ENCODE measurements at places on chromosomes 13 and 19. TPM values are rescaled to one million over a fixed set of nuclear protein-coding genes. Genes with fewer than 3 reads are reported as not detected.

PSG7 gene
- 0.10 TPM for polyA plus RNA-seq

DNA sequence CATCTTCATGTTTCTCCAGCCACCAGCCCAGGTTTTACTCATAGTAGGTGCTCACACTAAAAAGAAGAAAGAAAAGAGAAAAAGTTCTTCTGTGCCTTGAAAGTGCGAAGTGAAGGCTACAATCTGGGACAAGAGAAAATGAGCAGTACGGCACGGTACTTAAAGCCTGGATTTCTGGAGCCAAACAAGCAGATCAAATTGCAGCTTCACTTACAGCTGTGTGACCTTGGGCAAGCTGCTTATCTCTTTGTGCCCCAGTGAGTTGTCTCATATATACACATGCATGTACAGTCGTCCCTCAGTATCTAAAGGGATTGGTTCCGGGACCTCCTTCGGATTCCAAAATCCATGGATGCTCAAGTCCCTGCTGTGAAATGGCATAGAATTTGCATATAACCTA lies 41.8 kb downstream of the GSX1 start:
- DNase-seq, result no peak

DNA sequence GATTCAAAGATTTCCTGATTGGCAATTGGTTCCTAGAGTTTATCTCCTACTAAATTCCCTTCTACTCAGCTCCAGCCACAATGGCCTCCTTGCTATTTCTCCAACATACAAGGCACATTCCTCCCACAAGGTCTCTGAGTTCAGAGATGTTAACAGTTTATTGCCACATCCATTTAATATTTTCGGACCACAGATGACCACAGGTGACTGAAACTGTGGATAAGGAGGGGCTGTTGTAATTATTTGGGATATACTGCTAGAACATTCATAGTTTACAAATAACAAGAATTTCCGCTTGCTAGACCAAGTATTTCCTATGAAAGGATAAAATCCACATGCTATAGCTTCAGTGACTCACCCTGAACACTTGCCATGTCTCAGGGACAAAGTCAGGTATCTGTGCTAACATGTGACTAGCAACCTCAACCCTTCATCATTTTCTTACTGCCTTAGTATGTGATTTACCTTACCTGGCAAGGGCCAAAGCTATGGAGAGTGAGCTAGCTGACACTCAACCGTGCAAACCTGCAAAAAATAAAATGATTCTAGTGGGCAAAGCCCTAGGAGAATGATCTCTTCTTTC lies 117.7 kb downstream of the TBC1D4 start:
- DNase-seq, result no peak

C19orf73 gene
- polyA plus RNA-seq, result 0.36 TPM

- DNase-seq, result peak; percentile 69
Observed at GRCh38 chr19:7415163-7415856, 66.6 kb downstream of the ARHGEF18 start.

DNA sequence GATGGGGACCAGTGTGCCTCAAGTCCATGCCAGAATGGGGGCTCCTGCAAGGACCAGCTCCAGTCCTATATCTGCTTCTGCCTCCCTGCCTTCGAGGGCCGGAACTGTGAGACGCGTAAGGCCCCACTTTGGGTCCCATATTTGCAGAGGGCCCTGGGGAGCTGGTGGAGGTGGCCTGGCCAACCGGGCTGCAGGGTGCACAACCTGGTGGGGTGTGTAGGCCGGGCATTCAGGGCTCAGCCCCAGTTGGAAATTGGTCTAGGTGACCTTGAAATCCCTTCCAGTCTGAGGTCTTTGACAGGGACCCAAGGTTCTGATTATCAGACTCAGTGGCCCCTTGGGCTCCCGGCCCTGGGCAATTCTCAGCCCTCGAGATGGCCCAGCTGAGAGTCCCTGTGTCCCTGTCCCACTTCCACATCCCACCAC lies 8.3 kb downstream of the F7 start:
- DNase-seq, result no peak

DNA sequence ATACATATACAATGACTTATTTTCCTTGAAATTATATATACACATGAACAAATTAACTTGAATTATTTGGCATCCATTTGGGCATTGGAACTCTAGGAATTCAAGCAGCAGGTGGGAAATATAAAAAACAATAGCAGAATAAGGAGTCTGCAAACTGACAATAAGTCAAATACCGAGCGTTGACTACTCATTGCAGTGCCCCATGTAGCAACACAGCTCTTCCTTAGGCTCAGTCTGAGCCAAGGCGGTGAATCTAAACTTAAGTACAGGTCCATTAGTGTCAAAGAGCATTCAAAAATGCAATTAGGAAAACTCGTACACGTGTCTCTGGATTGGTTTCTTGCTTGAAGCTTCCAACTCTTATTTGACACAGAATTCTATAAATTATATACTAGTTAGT lies 462.5 kb upstream of the KLF12 start:
- no peak for DNase-seq

GJB6 gene
- not detected for polyA plus RNA-seq

DNA sequence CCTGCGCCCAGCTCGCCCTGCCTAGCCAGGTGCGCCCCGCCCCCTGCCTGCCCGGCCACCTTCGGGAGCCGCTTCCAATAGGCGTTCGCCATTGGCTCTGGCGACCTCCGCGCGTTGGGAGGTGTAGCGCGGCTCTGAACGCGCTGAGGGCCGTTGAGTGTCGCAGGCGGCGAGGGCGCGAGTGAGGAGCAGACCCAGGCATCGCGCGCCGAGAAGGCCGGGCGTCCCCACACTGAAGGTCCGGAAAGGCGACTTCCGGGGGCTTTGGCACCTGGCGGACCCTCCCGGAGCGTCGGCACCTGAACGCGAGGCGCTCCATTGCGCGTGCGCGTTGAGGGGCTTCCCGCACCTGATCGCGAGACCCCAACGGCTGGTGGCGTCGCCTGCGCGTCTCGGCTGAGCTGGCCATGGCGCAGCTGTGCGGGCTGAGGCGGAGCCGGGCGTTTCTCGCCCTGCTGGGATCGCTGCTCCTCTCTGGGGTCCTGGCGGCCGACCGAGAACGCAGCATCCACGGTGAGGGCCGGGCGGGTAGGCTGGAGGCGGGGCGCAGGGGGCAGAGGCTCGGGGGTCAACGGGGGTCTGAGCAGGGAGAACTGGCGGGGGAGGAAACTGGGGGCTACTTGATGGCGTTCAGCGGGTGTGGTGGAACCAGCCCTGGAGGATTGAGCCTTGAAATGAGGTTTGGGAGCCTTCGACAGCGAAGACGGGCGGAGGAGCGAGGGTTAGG lies at the start of gene SPINT2:
Gene SPINT2, plus strand, starts transcription at position 88 of the 727 bp plus-strand sequence. Its CDS starts 320 bp downstream, at position 408.
- DNase-seq, result no peak

CBARP gene
- 1.1 TPM for polyA plus RNA-seq

- DNase-seq, result no peak
Observed at GRCh38 chr19:15422296-15423075, 3.7 kb upstream of the AKAP8L start.

SMIM7 gene
- polyA plus RNA-seq, result 84.8 TPM

- no peak for DNase-seq
Observed at GRCh38 chr13:40477623-40478608, 188.5 kb downstream of the FOXO1 start.

DNA sequence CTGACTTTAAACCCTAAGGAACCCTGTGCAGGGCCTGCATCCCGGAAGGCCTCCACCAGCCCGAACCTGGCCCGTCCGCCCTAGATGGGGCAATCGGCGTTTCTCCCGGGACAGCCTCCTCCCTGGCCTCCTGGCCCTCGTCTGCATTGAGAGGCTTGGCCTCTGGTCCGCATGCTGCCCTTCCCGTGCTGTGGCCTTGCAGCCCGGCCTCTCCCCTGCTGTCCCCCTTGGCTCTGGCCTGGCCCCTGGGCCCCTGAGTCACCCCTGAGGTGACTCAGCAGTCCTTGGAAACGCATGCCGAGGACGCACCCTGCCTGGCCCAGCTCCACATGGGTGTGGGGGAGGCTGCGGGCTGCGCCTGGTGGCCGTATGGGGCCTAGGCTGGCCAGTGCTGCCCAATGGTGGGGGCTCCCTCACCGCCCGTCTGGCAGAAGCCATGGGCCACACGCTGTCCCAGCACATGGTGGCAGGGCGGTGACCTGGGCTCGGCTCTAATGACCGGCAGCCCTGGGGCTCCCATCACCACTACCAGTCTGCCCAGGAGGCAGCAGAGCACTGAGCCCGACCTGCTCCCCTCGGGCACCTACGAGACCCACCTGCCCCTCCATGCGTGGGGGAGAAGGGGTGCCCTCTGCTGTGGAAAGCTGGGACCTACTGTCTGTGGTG lies 25.7 kb downstream of the SH3GL1 start:
- DNase-seq, result no peak

BRME1 gene
- polyA plus RNA-seq, result 0.12 TPM

DNA sequence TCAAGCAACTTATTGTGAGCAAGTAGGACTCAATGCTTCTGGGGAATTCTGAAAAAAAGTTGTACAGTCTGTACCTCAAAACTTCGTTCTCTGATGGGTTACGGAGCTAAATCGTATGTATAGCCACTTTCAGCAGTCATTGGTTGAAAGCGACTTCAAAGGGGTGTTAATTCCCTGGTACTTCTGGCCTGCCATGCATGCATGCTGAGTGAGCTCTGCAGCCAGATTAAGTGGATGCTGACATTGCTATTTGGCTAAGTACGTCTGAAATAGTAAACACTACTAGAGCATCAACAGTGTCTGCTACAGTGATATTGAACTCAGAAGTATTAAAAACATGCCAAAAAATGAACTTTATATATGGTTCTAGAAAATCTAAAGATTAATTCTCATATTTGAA lies 1183.1 kb upstream of the PCDH20 start:
- no peak for DNase-seq

- no peak for DNase-seq
Observed at GRCh38 chr13:37383856-37384370, 214.7 kb downstream of the POSTN start.

CEACAM7 gene
- polyA plus RNA-seq, result not detected

- no peak for DNase-seq
Observed at GRCh38 chr19:46131485-46132143, 7.1 kb upstream of the IGFL3 start.

DNA sequence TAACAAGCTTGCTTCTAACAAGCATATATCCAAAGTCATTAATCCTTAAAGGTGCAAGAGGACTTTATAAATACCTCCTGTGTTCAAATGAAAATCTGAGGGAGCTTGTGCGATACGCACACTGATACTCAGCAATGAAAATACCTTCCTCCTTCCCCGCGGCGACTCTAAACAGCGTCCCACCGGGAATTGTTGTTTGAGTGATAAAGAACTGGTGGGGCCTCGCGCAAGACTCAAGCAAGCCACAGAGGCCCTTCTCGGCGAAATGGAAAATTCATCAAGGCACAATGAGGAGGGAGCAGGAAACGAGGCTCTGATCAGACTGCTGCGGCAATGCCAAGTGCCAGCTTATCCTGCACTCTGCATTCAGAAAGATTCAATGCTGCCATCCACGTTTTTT lies 126.7 kb downstream of the ABCC4 start:
- no peak for DNase-seq

SERPINE3 gene
- not detected for polyA plus RNA-seq

CRTC1 gene
- polyA plus RNA-seq, result 1.4 TPM

DNA sequence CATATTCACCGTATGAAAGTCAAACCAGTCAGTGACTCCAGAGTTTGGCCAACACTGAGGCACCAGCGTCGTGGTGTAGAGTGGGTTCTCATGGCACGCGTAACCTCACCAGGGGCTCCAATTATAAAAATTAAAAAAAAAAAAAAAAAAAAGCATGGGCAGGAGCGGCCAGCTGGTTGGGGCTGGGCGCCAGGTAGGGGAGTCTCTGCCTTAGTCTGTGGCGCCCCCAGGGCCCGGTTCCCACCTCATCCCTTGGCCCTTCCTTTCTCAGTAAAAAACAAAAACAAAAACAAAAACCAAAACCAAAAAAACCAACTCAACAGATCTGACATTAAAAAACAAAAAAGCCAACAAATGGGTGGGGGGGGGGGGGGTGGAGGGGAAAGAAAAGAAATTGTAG lies 4.6 kb upstream of the EPHX3 start:
- no peak for DNase-seq

GPR180 gene
- 5.8 TPM for polyA plus RNA-seq

DNA sequence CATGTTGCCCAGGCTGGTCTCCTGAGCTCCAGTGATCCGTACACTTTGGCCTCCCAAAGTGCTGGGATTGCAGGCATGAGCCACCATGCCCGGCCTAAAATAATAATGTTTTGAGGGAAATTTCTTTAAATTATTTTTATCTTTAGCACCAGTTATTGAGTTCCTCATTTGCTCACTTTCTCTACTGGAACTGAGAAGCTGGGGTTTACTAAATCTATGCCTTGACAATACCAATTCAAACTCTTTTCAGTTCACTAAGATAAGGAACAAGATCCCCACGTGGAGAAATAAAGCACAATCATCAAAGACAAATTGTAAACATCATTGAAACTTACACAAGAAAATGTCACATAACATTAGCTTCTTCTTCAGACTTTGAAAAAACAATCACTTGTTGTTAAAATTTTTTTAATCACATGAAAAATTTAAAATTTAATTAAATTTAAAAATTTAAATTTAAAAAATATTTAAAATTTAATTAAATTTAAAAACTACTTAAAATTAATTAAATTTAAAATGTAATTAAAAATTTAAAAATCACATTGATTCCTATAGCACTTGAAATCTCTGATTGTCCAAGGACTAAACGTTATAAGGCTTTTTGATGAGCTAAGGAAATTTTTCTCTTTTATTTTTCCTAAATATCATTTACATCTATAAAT lies 25.2 kb upstream of the XPO4 start:
- DNase-seq, result no peak

SLITRK1 gene
- polyA plus RNA-seq, result 0.04 TPM
